ENCODE measurements at places on chromosomes 1 and 21.

DNA sequence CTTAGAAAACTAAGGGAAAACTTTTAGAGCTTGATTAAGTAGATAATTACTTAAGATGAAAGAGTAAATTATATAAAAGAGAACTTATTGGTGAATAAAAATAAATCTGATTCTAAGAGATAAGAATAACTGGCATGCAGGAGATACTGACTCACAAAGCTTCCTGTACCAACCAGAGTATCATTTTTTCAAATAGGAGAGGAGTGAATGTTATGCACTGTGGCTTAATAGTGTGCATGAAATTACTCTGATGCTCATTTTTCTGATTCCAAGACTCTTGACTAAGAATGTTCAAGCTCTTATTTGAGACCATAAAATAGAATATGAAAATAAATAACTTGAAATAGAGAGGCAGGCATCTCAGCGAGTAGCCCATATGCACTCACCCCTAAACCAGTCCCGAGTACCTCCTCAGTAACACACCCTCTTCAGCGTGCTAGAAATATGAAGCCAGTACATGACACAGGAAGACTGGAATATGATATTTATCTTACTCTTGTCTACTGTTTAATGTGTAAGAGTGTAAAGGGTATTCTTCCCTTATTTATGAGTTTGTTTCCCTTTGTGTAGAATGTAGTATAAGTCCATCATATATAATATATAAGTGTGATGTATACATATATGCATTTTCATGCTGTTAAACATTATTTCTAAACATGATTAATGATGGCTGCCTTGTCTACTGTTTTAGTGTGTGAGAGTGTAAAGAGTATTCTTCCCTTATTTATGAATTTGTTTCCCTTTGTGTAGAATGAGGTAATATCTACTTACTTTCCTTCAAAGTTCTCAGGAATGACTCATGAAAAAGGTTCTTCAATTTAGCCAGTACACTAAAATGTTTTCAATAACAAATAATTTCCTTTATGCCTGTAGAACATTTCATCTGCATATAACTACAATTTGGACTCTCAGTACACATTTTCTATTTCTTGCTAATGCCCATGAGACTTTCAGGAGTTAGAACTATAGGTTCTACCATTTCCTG lies 99.2 kb upstream of the PALMD start:
- no peak for DNase-seq

- peak; percentile 53 for DNase-seq
Observed at GRCh38 chr1:103525114-103525606, 339 bp upstream of the RNPC3 start.

DNA sequence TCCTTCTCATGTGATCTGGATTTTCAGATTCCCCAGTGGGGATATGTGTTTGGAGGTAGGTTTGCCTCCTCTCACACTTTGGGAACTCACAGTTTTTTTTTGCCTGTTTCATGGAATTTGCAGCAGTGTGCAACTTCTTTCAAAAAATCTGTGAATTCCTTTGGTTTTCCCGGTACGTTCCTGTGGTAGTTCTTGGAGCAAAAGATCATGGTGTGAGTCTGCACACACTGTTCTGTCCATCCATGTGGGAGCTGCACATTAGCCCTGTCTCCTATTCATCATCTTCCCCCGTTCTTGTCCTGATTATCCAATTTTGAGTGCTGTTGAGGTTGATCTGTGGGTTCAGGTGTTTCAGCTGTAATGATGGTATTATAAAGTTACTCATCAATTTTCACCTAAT lies 30.3 kb upstream of the TACSTD2 start:
- no peak for DNase-seq

- peak; percentile 83 for DNase-seq
Observed at GRCh38 chr1:8706995-8707396, 110.4 kb downstream of the RERE start.

DNA sequence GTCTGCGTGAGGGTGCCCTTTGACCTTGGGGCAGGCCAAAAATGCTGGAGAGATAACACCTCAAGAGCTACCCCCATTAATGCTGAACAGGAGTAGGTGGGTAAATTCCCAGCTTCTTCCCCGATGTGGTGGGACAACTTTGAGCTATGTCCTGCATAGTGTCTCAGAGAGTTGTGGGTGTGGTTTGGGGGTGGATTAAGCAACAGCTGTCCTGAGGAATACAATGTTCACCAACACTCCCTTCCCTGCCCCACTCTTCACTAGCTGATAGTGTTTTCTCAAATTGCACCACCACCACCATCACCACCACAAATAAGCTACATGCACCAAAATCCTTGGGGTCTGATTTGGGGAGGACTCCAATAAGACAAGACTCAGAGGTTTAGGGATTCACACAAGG lies 258.4 kb downstream of the HLX start:
- DNase-seq = no peak

- DNase-seq = peak; percentile 98
Observed at GRCh38 chr1:154431586-154432373, 26.6 kb downstream of the IL6R start.

GRCh38 chr1:234843946-234844345 lies 234.0 kb upstream of the IRF2BP2 start:
- DNase-seq = no peak

DNA sequence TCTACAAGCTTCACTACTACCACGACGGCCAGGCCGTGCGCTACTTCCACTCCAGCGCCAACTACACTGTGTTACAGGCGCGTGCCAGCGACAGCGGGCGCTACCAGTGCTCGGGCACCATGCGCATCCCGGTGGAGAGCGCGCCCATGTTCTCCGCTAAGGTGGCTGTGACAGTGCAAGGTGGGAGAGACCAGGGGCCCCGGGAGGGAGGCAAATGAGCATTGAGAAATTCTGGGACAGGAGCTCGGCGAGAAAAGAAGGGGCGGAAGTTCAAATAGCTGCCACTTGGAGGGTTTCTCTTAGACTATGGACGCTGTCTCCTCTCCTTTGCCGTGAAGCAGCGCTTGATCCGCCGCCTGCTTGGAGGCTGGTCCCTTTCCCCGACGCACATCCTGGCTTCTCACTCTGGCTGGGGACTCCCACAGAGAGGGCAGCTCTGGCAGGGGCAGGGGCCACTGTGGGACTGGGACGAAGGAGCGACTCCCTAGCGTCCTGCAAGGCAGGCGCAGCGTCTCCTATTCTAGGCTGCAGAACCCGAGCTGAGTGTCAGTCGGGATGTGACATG lies 4.6 kb downstream of the FCRLB start:
- no peak for DNase-seq

DNA sequence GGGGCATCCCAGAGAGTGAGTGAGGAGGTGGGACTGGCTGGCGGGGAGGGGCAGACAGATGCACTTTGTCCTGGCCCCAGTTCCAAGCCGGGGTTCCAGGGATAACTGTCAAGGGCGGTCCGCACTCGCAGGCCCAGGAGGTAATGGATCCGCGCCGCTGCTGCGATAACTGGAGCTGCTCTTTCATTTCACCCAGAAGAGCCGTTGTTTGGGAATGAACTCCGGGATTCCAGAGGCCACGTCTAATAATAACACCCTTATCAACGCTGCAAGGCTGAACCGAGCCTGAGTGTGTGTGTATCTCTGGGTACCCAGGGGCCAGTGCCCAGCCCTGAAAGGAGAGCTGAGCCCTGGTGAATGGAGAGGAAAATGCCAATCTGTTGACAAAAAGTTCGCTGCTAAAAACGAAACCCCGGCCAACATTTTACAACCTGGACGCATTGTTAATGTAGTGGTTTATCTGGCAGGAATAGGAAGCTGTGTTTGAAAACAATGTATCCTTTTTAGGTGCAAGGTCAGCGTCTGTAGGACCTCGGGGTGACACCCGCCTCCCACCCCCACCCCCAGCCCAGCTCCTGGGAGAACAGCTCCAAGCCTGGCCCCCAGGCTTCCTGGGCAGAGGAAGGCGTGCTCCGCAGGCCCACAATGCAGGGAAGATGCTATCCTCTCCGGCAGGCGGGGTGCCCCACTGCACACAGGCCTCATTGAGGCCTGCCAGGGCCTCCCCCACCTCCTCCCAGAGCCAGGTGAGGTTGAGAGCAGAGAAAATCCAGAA lies 119.7 kb downstream of the PROX1 start:
- DNase-seq = no peak

- DNase-seq = no peak
Observed at GRCh38 chr1:98854137-98854536, 150.5 kb downstream of the PLPPR5 start.

- no peak for DNase-seq
Observed at GRCh38 chr21:45000637-45001133, 60.9 kb downstream of the SLX9 start.

DNA sequence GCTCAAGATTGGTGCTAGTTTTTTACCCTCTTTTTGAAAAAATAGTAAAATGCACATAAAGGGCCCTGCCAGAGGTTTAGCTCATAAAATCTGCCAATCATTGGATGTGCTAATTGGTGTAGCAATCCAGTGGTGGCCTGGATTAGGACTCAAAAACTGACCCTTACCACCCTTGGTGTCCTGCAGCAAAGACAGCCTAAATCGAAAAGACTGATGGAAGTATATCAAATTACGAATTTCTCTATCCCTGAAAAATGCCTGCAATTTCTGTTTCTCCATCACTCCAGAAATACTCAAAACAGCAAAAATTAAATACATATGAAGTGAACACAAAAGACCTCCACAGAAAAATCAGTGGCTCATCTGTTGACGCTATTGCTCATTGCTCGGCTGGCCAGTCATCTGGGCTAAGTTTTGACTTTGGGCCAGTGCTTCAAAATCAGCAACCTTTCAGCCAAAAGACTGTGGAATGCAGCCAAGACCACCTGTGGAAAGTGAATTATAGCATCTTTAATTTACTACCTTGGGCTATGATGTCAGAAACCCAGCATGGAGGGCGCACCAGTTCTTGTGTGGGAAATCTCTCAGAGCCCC lies 30.0 kb downstream of the WLS start:
- no peak for DNase-seq

- peak; percentile 73 for DNase-seq
Observed at GRCh38 chr1:167752219-167752985, 30.6 kb downstream of the MPZL1 start.

GRCh38 chr1:22234476-22235030 lies 91.7 kb upstream of the WNT4 start:
- DNase-seq = no peak

GRCh38 chr1:53165408-53165961 lies 23.0 kb upstream of the SLC1A7 start:
- DNase-seq = no peak

- DNase-seq = no peak
Observed at GRCh38 chr1:71435951-71436350, 355.1 kb upstream of the ZRANB2 start.

DNA sequence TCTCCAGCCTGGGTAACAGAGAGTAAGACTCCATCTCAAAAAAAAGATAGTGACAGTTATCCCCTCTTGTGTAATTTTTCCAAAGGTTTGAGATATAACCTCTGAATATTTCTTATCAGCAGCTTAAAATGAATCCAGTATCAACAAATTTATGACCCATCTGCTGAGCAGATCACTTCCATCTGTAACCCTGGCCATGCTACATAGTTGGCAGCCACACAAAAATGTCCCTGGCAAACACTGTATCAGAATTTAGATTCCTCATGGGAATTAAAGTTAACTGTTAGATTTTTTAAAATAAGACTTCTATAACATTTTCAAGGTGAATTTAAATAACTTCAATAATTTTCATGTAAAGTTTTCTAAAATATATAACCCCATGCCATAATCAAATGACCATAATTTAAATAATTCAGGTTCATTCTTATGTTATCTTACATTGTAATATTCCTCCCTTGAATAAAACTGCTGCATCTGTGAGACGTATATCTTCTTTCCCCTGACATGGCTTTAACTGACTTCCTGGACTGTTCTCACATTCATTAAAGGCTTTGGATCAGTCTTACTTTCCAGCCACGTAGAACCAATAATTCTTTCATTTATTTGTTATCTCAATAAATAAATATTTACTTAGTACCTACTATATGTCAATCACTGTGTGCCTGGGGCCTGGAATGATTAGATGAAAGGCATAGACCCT lies 5.3 kb upstream of the PRPF38B start:
- peak; percentile 20 for DNase-seq

- DNase-seq = no peak
Observed at GRCh38 chr21:21851657-21852056, 853.4 kb downstream of the NCAM2 start.

- no peak for DNase-seq
Observed at GRCh38 chr1:11070876-11071275, 11.1 kb upstream of the SRM start.

- peak; percentile 66 for DNase-seq
Observed at GRCh38 chr1:198107091-198107501, 49.7 kb upstream of the NEK7 start.

DNA sequence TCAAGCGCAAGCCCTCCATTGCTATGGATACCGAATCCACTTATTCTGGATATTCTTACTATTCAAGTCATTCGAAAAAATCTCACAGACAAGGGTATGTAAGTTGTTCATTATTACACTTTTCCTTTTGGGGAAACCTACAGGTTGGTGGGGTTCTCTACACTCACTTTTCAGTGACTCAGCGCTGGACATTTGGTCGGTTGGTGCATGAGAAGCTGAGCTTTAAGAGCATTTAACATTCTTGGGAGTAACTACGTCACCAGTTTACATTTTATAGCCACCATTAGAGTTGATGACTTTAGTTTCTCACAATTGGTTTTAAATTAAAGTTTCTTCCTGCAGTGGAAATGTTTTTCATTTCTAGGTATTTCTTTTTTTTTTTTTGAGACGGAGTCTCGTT lies 9.6 kb downstream of the VANGL1 start:
- no peak for DNase-seq

- DNase-seq = no peak
Observed at GRCh38 chr21:45294509-45295291, 7.0 kb upstream of the POFUT2 start.

DNA sequence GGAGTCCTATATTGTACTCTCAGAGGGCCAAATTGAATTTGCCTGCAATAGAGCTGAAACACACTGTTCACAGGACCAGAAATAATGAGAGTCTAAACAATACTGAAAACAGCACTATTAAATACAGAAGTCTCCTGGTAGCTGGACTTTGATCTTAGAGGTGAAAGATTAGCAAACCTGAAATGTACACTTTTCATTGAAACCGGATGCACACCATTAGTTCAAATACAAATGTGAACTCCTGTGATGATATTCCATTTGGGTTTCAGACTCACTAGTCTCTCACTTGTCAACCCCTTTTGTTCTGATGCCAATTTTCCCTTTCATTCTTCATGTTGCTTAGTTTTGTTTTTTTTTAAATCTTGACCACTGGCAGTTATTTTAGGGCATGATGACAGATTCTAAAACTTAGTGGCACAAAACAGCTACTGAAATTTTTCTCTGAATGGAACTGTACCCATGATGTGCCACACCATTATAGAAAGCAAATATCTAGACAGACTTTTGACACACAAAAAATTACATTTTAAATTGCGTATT lies 5.9 kb upstream of the TNFSF4 start:
- DNase-seq = no peak

Data from NCI-H226 (cell line).